Globus pallidus (tissue), 1 donor: ENCODE measurements at places on chromosomes 13 and 19.

DNA sequence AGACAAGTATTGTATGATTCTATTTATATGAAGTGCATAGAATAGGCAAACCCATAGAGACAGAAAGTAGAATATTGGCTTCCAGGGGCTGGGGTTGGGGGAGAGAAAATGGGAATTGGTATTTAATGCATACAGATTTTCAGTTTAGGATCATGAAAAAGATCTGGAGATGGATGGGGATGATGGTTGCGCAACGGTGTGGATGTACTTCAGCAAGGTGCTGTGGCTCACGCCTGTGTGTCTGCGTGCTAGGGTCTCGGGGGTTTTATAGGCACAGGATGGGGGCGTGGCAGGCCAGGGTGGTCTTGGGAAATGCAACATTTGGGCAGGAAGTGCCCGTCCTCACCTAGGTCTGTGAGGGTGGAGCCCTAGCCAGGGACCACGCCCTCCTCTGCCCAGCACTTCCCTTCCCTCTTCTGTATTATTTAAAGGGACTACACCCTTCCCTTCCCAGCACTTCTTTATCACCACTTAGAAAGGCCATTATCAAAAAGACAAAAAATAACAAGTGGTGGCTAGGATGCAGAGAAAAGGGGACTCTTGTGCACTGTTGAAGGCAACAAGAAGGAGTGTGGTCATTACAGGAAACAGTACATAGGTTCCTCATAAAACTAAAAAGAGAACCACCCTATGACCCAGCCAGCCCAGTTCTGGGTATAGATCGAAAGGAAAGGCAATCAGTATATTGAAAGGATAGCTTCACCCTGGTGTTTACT lies 29.0 kb downstream of the LILRB4 start:
- DNase-seq, result no peak

DNA sequence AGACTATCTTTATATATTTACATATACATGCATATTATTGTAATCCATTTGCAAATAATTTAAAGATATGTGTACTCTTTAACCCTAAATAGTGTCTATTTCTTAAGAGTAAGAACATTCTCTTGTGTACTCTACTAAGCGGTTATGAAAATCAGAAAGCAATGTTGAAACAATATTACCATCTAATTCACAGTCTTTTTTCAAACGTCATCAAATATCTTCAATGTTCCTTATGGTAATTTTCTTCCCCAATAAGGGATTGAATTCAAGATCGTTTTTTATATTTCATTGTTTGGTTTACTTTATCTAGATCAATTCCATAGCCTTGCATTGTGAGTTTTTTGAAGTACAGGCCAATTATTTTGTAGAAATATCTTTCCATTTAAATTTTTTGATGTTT lies 1647.4 kb upstream of the PRR20A start:
- no peak for DNase-seq

DNA sequence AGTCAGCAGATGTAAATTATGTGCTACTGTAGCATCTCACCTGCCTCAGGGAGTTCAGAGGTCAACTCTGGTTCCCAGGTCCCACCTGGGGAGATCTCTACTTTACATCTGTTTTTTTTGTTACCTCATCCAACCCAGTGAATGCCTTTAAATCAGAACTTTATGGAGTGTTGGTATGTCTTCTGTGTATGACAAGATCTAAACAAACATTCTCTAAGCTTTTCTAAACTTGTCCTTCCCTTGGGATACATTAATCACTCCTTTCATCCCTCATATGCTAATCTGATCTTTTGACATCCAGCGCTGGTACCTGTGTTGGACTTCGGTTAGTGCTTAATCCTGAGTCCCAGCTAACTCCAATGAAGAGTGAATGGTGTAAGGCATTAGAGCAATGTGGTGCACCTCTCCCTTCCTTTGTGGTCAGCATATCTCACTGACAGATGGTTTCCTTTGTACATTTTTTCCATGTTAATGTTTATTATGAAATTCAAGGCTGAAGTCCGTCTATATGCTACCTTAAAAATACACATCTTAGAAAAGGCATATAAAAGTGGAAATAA lies 213.4 kb downstream of the ABCC4 start:
- DNase-seq, result no peak

DNA sequence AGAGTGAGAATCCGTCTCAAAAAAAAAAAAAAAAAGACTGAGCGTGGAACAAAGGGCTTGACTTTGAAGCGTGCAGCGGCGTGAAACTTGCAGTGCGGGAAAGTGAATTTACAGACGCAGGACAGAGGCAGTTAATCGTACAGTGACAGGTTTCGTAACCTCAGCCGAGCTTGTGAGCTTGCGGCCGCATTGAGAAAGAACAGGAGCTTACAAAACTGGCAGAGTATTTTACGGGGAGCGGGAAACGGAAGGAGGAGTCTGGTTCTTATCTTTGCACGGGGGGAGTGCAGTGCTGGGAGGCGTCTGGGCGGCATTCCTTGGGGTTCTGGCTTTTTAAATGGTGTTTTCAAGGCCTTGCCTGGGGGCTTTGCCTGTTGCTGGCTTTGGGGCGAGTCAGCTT lies 6.0 kb upstream of the BSG start:
- DNase-seq, result no peak

- DNase-seq, result no peak
Measured at GRCh38 chr19:40692212-40692551, 1.7 kb upstream of the NUMBL start.

DNA sequence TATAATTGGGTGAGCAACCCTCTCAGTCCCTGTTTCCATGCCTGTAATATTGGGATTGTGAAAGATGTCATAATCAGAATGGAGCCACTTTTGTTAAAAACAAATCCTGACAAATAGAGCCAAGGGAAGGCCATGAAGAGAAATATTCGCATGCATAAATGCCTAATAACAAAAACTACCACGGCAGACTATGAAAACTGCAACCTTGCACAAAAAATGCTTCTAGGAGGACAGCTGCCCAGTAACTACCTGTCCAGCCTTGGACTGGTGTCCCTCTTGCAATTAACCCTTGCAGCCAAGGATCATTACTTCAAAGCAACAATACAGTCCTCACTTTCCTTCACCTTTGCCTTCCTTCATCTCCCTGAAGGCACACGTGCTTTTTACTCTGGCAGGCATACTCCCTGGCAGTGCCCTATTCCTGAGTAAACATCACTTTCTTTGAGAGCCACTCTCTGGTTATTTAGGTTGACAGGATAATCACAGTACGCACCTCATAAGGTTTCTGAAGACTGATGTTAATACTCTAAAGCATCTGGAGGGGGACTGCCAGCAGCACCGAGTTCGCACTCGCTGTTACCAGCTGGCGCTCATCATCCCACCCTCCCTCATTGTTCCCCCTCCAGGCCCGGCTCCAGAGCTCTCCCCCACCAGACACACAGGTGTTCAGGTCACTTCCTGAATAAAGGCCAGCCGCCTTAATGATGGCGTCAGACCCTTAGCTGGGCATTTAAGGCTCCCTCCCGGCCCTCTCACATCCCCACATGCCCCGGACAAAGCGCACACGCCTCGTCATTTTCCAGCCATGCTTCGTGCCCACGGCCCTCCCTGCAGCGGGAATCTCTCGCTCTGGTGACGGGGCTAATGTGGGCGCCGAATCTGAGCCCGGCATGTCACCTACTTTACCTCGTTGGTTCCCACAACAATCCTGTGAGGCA lies 57.3 kb downstream of the CDADC1 start:
- DNase-seq, result no peak

DNA sequence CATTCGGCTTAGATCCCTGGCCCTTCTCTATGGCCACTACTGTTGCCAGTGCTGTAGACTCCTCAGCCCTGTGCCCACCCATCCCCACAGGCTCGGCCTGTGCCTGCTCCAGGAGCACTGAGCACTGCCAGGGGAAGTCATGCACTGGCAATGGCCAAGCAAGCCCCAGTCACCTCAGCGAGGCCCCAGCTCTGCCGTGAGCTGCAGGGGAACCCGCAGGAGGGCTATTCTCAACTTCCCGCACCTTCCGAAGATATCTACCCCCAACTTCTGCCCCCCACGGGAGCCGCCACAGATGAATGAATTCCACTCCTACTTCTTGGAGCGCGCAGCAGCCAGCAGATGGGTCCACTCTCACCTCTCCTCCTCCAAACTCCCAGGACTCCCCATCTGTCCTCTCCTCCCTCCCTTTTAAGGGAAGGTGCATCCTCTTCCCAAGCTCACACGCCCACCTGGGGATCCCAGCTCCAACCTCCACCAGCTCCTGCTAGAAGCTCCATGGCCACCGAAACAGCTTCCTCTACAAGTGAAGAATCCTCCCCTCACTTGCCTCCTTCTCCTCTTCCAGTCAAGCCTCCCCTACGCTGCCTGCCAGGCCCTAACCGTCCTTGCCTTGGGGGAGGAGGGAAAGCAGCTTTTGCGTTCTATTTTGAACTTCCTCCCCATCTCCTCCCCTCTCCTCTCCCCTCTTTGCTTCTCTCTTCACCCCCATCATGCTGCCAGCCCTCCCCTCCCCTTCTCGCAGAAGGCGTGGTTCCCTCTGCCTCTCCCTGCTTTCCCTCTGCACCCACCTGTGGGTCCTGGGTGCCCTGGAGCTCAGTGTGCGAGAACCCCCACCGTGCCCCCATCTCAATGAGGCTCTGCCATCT lies 52.2 kb downstream of the PEPD start:
- DNase-seq, result no peak

GRCh38 chr19:45798995-45799517 lies 6.4 kb upstream of the DMWD start:
- no peak for DNase-seq

DNA sequence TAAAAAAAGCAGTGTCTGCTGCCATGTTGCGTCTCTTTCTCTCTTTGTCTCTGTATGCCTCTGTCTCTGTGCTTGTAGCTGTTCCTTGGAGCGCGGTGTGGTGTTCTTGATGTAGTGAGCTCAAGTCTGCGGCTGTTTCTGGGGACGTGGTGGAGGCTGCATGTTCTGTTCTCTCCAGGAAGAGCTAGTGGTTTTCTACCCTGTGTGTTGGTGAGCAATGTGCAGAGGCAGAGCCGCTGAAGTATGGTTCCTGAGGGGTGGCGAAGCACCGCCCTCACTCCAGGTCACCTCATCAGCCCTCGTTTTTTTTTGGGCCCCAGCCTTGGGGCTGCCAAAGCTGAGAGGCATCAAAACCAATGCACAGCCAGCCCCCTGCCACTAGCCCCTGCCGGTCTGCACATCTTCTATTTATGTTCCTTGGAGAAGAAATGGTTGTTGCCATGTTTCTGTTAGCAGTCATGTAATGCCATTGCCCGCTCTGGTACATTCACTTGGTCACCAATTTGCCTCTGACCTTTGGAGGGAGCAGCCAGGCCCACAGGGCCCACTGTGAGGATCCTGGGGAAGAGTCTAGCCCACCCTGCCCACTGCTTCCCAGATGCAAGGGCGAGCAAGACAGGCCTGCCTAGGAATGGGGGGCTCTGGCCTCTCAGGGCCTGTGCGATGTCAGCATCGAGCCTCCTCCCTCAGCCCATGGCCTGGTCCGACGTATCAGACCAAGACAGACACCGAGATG lies 7.2 kb downstream of the HNRNPL start:
- no peak for DNase-seq

- DNase-seq, result no peak
Measured at GRCh38 chr13:84607261-84608013, 725.2 kb upstream of the SLITRK1 start.

GRCh38 chr13:30030141-30030750 lies 179.8 kb upstream of the UBL3 start:
- DNase-seq, result no peak

- DNase-seq, result no peak
Measured at GRCh38 chr13:31346891-31347290, 147.1 kb downstream of the B3GLCT start.

DNA sequence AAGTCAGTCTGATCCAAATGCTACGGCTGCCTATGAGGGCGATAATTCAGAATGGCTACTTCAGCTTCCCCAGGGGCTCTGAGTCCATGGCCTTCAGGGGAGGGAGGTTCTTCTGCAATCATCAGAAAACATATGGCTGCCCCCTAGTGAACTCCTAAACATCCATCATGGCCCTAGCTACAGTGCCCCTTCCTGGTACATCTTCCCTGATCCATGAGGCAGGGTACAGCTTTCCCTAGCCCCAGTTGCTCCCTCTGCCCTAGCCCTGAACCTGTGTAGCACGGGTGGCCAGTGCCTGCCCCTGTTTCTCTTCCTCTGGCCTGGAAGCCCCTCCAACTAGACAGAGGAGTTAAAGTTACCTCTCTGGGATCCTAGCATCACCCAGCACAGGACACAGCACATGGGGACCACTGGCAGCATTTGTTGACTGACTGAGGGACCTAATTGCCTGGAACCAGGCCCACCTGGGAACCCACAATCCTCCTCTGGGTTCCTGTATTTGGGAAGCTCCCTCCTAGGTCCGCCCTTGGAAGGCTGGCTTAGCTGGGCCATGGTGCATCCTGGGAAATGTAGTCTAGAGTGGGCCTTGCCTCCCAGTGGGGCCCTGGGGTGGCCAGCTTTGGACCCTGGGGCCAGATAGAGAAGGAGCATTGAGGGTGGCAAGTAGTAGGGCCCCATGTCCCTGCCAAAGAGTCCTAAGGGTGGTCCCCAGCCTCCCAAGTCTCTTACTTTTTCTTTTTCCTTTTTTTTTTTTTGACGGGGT lies 17.7 kb upstream of the SEMA6B start:
- no peak for DNase-seq

DNA sequence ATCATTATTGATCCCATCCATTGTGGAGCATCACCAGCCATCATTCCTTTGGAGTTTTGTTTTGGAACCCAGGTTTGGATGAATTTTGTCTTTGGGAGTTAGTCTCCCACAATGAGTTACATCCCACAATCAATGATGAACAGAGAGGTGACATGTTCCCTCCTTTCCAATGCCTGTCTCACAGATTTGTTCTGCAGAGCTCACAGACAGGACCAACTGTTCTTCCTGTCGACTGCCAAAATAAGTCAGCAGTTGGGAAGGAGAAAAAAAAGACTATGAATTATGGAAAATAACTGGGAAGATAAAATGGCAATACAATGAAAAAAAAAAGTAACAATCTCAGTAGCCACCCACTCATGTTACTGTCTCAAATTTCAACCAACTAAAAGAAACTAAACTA lies 489.1 kb downstream of the MYO16 start:
- DNase-seq, result no peak

DNA sequence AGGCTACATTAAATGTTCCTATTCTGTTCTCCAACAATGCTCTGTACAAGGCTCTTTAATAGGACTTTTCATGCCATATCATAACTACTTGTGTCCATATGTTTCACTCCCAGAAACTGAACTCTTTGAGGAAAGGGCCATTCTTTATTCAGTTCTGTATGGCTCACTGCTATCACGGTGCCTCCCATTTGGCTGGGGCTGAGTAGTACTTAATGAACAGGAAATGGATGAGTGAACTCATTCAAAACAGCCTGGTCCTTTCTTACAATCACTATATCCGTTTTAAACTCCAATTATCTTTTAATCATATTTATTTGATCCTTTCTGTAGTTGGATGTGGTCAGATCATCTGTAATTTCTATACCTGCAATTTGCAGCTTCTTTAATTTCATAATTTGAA lies 410.6 kb downstream of the TBC1D4 start:
- DNase-seq, result no peak

DNA sequence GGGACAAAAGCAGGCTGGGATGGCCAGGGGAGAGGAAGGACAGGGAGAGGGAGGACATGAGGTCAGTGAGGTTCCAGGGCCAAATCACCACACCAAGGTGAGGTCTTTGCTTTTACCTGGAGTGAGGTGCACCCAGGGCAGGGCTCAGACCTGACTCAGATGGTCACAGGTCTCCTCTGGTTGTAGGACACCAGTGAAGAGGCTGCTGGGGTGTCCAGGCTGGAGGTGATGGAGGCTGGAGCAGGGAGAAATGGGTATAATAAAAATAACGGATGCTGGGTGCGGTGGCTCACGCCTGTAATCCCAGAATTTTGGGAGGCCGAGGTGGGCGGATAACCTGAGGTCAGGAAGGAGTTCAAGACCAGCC lies 6.9 kb downstream of the GRAMD1A start:
- DNase-seq, result no peak
